ENCODE measurements at places on chromosomes 12 and 14.

- no peak for DNase-seq
These were observed 111.3 kb upstream of the GARIN2 start for GRCh38 chr14:67077921-67078320.

- no peak for DNase-seq
These were observed 24.9 kb upstream of the ZDHHC17 start for GRCh38 chr12:76738824-76739579.

GRCh38 chr12:39959031-39959430, 146.8 kb downstream of the SLC2A13 start:
- DNase-seq: no peak

GRCh38 chr14:91332986-91333649, 84.5 kb downstream of the CCDC88C start:
- no peak for DNase-seq

DNA sequence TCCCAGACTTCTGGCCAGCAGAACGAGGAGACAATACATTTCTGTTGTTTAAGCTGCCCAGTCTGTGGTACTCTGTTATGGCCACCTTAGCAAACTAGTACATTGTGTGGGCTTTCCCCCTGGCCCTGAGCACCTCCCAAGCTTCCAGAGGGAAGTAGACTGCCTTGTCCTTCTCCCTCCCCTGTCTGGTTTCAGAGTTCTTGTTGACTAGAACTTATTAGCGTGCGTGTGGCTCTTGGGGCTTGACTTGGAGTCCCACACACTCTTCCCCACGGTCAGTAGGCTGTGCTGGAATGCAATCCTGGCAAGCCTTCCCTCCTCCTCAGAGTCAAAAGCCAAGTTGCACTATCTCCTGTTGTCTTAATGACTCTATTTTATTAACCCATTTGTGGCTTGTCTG, 27.7 kb downstream of the FBLN5 start:
- no peak for DNase-seq

GRCh38 chr12:76029982-76030340, 1.6 kb downstream of the PHLDA1 start:
- DNase-seq: no peak

- DNase-seq: no peak
These were observed 5.1 kb downstream of the TESC start for GRCh38 chr12:117093918-117094630.

GRCh38 chr12:71152851-71153250, 4.9 kb downstream of the TSPAN8 start:
- DNase-seq: no peak

DNA sequence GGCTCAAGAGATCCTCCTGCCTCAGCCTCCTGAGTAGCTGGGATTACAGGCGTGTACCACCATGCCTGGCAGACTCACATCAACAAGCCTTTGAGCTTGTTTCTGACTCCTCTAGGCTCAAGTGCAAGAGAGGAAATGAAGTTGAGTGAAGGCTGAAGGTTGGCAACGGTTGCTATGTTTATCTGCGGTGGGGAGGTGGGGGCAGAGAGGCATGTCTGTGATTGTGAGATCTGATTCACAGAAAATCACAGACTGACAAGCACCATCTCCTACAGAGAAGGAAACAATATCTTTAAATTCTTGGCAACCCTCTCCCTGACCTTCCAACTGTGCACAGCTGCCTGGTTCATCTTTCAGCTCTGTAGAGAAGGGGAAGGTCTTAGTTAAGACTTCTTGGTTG, 22.1 kb upstream of the NINJ2 start:
- DNase-seq: no peak

GRCh38 chr14:75986439-75986765, 839 bp downstream of the IFT43 start:
- no peak for DNase-seq

DNA sequence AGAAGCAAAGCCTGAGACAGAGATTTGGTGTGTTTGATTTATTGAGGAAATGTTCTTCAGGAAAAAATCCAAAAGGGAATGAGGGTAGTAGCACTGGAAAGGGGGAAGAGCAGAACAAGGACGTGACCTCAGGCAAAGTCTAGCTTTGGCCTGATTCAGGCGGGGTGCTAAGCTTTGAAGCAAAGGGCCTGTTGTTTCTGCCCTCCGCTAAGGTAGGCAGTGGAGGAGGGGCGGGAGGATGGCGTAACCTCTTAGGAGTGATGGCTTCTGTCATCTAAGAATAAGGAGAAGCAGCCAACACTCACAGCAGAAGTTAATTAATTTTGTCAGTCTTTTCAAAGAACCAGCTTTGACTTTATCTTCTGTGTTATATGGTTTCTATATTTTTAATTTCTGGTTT, 20.4 kb downstream of the ABHD12B start:
- DNase-seq: no peak

DNA sequence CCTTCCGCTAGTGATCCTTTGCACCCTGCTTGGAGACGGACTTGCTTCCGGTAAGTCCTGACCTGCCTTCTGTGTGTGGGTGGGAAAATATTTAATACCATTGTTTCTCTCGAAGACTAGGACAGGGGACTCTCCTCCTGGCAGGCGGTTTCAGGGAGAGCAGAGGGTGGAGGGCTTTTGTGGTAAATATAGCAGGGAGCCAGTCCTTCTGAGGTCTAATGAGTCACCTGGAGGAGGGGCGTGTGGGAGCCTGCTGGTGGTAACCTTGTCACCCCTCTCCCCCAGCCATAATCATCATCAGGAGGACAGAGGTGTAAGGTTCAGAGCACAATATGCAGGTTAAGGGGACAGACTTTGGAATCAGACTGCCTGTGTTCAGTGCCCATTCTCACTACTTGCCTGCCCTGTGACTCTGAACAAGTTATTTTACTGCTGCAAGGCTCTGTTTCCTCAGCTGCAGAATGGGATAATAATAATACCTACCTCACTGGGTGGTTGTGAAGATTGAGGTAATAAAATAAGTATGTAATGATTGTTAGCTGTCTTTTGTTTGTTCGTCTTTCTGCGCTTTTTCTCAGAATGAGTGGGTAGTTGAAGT, 47.4 kb downstream of the SUSD6 start:
- no peak for DNase-seq

- DNase-seq: no peak
These were observed 22.8 kb downstream of the FMNL3 start for GRCh38 chr12:49684310-49684854.

DNA sequence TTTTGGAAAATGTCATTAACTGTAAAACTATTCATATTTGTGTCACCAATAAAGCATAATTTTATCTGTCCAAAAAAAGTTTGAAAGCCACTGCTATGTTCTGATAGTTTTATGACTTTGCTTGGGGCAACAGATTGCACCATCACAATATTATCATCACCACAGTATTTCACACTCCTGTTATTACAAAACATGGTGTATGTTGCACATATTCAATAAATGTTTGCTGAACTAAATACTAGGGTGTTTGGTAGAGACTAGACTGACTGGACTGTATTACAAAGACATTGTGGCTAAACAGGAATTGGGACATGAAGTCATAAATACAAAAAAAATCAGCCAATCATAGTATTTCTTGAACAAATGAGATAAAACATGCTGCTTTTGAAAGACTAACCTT, 55.1 kb downstream of the PAWR start:
- DNase-seq: no peak
